Cerebellar nuclear complex (tissue), 1 donor: ENCODE measurements at places on chromosomes 2 and 18.

- DNase-seq: no peak
These were observed 4.8 kb downstream of the NT5C1B start for GRCh38 chr2:18584608-18584954.

GRCh38 chr2:191577605-191578004, 100.3 kb upstream of the NABP1 start:
- DNase-seq: no peak

DNA sequence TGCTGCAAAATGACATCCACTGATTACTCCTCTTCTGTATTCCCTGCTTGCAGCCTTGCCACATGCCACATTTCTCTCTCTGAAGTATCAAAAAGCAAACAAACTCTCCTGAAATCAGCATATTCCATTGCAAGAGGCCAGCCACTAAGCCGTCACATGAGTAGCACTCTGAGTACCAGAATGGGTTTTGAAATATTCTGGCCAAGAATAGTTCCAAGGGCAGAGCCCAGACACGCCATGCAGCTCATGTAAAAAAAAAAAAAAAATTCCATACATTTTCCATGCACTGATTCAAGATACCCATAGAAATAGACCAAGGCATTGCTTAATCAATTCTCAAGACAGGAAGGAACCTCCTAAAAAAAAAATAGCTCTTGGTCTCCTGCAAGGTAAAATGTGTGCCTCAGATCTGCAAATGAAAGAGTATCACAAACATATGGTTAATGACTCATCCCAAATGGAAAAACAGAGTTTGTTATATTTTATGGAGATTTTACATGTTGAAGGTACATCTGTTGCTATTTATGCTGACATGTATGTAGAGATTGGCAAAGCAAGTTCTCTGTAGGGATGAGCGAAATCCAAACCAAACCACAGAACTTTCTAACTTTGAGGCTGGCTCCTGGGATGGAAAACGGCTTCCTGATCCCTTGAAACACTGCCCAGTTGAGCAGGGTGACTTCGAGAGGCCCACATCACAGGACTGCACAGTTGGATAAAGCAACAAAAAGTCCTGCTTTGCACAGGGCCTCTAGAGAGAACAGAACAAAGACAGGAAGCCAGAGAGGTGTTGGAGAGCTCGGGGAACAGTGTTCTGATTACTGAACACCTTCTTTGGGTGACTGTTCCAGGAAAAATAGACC, 346.2 kb downstream of the ZNF521 start:
- DNase-seq: no peak

DNA sequence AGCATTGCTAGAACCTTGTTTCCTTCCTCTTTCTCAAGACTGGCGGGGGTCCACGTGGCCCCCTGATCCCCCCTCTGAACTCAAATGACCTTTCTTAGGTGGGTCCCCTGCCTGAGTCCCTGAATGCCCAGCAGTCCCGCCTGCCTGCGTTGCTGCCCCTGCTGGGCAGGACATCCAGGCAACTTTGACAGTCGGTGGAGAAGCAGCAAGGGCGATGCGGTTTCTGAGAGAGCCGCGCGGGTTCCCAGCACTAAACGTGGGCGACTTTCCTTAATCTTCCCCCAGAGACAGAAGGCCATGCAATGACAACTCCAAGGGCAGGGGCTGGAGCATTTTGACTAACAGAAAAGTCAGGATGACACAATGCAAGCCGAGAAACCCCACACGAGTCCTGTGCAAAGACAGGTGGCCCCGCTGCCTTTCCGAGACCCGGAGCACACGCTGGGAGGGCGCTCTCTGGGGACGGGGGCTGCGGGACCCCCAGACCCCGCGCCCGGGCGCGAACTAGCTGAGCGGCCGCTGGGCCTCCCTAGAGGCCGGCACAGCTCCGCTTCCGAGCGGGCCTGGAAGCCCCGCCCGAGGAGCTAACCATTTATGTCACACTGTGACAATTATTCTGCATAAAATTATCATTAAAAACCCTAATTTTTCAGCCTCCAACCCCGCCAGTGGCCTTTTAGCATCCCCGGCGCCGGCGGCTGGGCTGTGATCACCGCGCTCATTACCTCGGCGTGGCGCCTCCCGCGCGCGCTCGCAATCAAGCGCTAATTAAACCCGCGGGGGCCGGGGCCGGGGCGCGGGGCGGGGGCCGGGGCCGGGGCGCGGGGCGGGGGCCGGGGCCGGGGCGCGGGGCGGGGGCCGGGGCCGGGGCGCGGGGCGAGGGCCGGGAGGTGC, 27.4 kb downstream of the ASB18 start:
- DNase-seq: no peak

- DNase-seq: no peak
These were observed 42.5 kb downstream of the ZEB2 start for GRCh38 chr2:144477281-144477956.

GRCh38 chr2:168819829-168820489, 17.5 kb downstream of the NOSTRIN start:
- no peak for DNase-seq

DNA sequence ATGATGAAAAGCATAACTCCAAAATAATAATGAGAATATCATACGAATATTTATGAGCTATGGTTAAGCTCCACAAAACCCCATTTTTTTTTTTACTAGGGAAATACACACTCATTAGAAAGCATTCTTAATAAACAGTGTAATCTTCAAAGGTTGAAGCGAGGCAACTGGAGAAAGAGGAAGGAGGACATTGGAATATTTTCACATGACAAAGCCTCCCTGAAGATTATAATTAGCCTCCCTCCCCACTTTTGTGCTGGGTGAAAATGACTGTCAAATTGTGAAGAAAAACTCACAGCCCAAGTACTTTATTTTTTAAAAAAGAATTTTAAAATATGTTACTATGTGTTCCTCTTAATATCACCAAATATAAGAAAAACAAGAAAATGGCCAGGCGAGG, 64.1 kb upstream of the NFU1 start:
- DNase-seq: no peak

DNA sequence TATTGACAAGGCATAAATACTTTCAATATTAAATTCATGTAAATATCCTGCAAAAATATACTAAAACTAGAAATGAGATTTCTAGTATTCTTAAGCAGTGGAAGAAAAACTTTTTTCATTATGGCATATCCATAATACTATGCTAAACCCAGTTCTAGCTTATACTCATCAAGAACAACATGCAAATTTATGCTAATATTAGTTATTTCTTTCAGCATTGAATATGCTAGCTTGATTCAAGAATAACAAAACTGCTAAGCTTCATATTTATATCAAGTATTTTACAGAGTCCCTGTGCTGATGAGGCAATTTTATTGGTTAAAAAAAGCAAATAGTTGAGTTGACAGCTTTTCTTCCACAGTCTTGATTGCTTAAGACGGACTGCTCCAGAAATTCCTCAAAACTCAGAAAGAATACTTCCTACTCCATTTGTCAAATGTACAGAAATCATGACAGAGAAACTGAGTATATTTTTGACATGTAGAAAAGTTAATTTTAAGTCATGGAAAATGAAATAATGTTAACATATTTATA, 105.0 kb downstream of the PIGN start:
- no peak for DNase-seq

DNA sequence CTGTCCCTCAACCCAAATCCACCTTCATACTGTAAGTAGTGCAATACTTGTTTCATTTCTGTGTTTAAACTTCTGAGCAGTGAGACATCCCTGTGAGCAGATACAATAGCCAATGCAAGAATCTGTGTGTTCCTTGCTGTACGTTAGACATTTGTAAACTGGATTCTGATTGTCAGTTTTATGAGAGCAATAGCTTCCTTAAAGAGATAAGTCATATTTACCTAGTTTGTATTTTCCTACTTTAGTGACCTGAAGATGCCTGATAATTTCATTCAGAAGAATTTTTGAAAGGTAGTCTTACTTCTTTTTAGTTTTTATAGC, 90.7 kb downstream of the DPP4 start:
- DNase-seq: no peak

- DNase-seq: no peak
These were observed 2.1 kb upstream of the STK17B start for GRCh38 chr2:196173505-196173904.

DNA sequence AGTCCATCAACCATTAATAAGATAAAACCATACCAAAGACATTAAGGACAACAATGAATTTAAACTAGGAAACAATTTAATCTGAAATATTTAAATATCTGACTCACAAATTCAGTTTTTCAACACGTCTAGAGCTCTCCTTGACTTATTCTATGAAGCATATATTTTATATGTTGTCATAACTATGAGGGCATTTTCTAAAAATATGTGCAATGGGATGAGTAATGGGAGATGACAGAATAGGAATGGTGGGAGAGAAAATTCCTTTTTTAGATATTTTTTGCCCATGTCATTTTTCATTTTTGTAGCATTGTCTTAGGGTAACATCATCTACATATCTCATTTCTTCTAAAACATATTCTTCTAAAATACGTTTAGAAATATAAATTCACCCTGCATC, 79.2 kb upstream of the CDH2 start:
- no peak for DNase-seq

DNA sequence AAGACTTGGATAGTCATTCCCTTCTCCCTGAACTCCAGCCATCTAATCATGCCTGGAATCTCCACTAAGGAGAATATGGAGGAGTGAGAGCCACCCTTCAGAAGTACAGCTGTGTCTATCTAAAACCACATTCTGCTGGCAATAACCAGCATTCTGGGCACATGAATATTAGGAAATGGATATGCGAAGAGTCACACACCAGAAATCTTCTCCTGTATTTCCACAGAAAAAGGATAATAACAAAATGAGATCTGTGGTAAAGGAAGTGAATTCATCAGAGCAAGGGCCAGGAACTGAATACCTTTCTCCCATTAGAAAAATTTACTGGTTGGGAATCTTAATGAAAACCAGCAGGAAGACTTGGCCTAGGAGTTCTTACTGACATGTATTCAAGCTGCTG, 218.8 kb downstream of the SCG2 start:
- no peak for DNase-seq

GRCh38 chr18:77063260-77063659, 69.3 kb downstream of the MBP start:
- no peak for DNase-seq

DNA sequence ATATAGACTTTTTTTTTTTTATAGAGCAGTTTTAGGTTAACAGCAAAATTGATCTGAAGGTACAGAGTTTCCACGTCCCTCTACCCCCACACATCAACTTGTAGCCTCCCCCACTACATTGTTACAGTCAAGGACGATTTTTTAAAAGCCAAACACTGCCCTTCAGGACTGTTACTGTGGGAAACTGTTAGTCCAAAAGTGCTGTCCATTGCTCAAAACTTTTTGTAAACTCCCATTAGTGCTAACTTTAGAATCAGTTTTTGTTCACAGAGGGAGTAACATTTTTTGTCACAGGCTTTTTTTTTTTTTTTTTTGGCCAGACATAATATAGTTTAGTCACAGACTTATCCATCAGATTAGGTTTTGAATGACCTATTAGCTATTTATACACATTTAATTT, 24.1 kb downstream of the ELP2 start:
- DNase-seq: no peak

- no peak for DNase-seq
These were observed 770 bp downstream of the ZNF396 start for GRCh38 chr18:35376393-35376741.

- DNase-seq: no peak
These were observed 121.5 kb upstream of the SIX2 start for GRCh38 chr2:45130736-45131135.

DNA sequence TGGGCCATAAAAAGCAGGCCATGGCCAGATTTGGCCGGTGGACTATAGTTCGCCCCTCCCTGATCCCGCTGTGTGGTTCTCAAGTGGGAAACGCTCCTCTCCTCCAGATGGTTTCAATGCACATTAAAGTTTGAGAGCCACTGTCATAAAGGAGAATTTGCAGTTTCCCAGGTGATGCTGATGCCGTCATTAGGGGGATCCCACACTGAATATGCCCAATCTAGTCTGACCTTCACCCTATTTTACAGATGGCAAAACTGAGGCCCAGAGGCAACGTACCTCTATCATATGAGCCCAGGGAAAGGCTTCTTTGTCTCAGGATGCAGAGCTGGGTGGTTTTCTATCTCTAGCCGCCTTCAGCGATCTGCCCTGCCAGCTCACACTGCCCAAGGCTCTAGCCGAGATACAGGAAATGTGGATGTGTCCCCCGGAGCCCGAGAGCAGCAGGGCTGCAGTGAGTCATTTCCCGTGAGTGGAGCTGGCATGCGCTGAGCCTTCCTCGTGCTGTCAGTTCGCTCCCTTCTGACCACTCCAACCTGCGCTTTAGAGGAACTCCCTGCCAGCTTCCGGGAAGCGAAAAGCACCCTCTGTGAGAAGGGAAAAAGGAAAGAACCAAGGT, 116.2 kb downstream of the SMAD7 start:
- peak; percentile 52 for DNase-seq
